DMS53 (cell line): ENCODE measurements at places on chromosomes 7 and 10.
A peak's percentile ranks its signal among the peaks of the same experiment; 100 is the strongest.

- DNase-seq, result no peak
Measured at GRCh38 chr7:155864991-155865690, 52.9 kb upstream of the SHH start.

DNA sequence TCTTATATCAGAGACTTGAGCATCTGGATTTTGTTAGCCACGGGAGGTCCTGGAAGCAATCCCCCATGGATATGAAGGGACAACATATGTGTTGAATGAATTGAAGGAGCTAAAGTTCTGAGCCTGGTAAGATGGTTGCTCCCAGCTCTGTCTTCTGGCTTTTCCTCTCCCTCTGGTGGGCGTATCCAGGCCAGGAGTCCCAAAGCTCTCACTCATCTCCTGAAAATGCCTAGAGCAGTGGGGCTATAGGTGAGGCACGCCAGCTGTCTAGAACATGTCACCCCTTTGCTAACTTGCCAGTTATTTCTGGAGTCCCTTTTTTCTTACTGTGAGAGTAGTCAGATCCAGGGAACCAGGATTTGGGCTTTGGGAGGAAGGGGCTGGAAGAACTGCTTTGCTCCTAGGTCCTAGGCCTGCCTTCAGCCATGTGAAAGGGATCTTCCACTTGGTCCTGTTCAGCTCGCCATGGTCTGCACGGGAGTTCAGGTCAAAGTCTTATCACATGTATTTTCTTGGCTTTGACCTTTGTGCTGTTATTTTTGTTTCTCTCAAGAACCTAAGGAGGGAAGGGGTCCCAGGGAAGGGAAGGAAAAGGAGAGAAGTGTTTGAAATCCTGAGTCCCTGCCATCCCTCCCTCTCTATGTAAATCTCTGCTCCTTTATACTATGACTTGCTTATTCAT lies 73.6 kb downstream of the MINPP1 start:
- DNase-seq, result no peak

DNA sequence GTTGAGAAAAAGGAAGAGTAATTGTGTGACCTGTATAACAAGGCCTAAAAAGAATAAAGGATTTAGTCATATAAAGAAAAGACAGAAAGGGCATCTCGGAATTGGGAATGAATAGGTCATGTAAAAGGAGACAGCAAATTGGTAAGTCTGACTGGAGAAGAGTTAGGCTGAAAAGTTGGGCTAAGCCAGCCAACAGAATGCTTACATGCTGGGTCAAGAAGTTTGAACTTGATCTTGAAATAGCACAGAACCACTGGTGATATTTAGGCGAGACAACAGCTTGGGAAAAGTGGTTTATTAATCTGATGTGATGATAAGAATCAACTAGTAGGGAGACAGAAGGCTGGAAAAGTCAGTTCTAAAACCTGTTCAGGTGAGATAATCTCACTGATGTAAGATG lies 4.8 kb downstream of the IDE start:
- no peak for DNase-seq

GRCh38 chr7:40916813-40917212 lies 782.0 kb downstream of the SUGCT start:
- DNase-seq, result no peak

GRCh38 chr7:17936321-17936720 lies 4.0 kb downstream of the SNX13 start:
- no peak for DNase-seq

DNA sequence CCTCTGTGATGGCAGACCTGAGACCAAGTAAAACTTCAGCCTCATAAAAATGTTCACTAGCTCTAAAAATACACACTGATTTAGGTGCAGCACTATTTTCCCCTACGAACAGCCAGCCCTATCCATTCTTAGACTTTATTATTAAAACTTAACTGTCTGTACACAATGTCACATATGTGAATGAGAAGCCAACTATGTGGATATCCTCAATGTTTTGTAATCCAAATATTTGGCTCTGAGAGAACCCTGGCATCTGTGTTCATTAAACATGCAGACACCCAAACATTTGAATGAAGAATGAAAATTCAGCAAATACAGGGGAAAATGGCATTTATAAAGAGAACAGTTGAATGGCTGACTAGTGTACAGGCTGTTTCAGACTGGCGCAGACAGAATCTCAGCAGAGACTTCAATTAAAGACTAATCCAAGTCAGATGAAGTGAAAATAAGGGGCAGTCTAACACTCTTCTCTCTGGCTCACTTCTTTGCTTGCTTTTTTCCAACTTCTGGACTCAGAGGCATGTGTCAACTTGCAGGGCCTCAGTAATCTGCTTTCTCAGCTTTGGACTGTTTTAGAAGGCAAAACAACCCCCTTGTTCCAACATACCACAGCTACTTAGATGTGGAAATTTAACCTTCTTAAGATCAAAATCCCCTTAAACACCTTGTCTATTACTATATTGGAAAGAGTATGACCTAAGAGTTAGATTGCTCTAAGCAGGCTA lies 47.4 kb upstream of the FAM180A start:
- no peak for DNase-seq

DNA sequence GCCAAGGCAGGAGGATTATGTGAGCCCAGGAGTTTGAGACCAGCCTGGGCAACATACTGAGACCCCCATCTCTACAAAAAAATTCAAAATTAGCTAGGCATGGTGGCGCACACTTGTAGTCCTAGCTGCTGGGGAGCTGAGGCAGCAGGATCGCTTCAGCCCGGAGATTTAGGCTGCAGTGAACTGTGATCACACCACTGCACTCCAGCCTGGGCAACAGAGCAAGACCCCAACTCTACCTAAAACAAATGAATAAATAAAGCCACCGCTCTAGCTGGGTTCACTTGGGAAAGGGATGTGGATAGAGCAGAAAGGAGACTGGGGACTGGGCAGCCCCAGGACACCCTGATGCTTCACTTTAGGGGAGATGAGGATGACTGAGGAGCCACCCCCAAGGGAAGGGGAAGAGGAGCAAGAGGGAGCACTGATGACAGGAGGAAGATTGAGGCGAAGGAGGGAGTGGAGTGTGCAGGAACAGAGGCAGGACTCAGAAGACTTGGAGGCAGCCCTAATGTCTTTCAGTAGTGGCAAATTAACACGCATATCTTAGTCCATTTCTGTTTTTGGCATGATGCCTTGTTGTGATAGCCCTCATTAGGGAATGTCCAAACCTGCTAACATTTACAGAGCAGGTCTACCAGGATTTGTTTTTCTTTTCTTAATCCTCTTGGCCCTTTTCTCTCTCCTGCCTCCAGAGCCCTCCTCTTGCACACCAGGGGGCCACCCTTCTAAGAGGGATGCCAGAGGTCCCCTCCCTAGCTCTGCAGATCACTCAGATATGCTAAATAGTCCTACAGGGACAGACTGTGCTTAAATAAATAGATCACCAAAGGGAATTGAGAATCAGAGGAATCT lies 88.3 kb downstream of the C10orf105 start:
- no peak for DNase-seq

- peak; percentile 43 for DNase-seq
Measured at GRCh38 chr10:122740640-122741039, 41.0 kb upstream of the C10orf120 start.

DNA sequence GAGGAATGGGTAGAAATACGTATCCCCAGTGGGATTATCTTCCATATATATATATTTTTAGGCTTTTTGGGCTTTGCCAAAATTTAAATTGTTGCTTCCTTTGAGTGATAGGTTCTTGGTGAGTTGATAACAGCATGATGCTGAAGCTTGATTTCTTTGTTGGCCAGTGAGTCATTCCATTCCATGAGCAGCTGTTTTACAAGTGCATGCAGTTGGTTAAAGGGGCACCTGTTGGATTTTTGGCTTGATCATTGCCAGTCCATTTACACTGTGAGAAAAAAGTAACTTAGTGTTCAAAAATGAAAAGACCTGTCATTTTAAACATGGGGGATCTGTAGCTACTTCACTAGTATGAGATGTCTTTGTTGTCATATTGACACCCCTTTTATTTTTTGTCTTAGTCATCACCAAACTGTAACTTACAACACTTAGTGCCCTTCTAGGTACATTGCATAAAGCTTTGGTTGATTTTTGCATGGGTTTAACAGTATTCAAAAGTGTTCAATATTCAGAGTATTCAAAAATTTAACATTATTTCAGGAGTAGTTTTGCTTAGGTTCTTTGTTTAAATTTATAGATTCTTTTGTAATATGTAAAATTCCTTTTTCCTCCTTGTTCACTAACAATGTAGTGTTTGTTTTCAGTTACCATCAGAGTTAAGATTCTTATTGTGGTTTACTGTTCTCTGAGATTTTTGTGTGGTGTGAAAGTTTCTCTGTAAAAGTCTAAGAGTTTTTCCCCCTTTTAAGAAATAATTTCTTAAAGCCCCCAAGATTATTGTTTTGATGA lies 8.8 kb downstream of the AKAP9 start:
- DNase-seq, result peak; percentile 57

- DNase-seq, result peak; percentile 23
Measured at GRCh38 chr10:51170518-51171245, 96.4 kb downstream of the PRKG1 start.

DNA sequence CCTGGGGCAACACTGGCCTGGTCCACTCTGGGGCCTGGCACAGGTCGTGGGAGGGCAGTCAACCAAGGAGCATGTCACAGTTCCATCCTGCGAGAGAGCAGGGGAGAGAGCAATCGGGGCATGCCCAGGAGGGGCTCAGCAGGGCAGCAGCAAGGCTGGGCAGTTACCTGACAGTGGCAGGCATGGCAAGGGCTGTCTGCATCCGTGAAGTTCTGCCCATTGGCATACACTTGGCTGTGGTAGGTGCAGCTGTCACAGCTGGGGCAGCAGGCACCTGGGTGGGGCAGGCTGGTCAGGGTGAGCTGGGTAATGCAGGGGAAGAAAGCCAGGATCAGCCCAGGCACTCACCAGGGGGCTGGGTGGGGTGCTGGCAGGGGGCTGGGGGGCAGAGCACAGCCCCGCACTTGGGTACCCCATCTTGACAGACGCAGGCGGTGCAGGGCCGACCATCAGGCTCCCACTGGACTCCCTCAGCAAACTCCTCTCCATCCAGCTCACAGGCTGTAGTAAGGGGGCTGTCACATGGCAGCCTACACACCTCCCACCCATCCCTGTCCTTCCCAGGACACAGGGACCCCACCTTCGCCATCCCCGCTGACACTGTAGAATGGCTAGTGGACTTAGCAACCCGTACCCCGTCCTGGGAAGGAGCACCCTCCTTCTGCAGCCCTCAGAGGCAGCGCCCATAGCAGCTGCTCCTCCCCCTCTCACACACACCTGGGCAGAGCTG lies 17.8 kb downstream of the KCP start:
- no peak for DNase-seq

- peak; percentile 88 for DNase-seq
Measured at GRCh38 chr10:24360282-24361127, 151.6 kb downstream of the KIAA1217 start.

GRCh38 chr10:89466599-89467035 lies 52.2 kb downstream of the IFIT5 start:
- DNase-seq, result peak; percentile 65

GRCh38 chr10:92678206-92678605 lies 11.5 kb upstream of the HHEX start:
- DNase-seq, result no peak

- no peak for DNase-seq
Measured at GRCh38 chr7:105826143-105826542, 50.3 kb downstream of the ATXN7L1 start.

GRCh38 chr10:78619896-78620295 lies 448.9 kb upstream of the ZMIZ1 start:
- no peak for DNase-seq

DNA sequence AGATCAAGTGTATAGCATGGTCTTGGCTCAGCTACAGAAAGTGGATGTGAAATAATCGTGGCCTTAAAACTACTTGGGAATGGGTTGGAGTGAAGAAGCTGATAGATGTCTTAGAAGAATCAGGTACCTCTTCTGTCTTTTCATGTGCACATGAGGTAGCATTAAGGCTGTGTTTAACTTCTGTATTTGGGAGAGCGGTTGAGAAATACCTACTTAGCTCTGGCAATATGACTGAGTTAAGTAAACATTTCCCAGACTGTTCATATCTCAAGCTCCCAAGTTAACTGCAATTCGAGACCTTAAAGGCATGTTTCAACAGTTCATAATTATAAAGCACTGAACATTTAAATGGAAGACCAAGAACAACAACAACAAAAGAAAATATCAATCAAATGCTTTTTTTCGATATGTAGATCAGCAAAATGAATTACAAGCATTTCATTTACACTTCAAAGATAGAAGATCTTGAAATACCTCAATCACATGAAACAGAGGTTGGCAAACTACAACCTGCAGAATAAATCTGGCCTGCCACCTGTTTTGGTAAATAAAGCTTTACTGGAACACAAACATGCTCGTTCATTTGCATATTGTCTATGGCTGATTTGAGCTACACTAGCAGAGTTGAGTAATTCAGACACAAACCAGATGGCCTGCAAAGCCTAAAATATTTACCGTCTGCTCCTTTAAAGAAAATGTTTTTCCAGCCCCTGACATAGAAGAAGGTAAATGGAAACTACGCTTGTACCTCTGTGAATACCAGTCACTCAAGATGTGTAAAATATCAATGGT lies 337.1 kb upstream of the GLI3 start:
- DNase-seq, result no peak
